ENCODE measurements at places on chromosomes 4 and X.

DNA sequence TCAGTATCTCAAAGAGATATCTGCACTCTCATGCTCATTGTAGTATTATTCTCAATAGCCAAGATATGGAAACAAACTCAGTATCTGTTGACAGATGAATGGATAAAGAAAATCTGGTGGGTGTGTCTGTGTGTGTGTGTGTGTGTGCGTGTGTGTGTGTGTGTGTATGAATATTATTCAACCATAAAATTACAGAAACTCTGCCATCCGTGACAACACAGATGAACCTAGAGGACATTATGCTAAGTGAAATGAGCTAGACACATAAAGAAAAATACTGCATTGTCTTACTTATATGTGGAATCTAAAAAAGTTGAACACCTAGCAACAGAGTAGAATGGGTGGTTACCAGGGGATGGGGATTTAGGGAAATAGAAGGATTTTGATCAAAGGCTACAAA lies 13.2 kb downstream of the XKRX start:
- DNase-seq, result no peak

DNA sequence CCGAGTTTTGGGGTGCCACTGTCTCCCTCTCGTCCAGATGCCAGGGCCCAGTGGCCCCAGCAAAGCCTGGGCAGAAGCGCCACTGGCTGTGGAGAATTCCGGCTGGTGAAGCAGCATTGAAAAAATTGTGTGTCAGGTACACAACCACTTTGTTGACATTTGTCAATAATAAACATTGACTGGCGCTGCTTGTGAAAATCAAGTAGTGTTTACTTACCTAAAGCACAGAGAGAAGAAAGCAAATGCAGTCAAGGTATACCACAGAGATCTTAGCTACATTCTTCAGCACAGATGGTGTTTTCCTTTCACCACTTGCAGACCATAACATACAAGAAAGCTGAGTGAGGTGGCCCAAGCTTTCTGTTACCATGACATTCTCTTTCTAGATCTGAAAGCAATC lies 14.5 kb upstream of the SLC7A11 start:
- DNase-seq, result no peak

- DNase-seq, result no peak
Observed at GRCh38 chr4:184376126-184376838, 98.1 kb downstream of the IRF2 start.

DNA sequence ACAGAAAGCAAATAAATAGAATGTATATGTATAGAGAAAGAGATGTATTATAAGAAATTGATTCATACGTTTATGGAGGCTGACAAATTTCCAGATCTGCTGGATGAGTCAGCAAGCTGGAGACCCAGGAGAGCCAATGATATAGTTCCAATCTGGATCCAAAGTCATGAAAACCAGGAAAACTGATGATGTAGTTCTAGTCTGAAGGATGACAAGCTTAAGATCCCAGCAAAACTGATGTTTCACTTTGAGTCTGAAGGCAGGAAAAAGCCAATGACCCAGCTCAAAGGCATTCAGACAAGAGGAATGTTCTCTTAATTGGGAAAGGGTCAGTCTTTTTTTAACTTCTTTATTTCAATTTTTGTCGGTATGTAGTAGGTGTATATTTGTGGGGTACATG lies 102.6 kb downstream of the LHFPL1 start:
- peak; percentile 69 for DNase-seq

DNA sequence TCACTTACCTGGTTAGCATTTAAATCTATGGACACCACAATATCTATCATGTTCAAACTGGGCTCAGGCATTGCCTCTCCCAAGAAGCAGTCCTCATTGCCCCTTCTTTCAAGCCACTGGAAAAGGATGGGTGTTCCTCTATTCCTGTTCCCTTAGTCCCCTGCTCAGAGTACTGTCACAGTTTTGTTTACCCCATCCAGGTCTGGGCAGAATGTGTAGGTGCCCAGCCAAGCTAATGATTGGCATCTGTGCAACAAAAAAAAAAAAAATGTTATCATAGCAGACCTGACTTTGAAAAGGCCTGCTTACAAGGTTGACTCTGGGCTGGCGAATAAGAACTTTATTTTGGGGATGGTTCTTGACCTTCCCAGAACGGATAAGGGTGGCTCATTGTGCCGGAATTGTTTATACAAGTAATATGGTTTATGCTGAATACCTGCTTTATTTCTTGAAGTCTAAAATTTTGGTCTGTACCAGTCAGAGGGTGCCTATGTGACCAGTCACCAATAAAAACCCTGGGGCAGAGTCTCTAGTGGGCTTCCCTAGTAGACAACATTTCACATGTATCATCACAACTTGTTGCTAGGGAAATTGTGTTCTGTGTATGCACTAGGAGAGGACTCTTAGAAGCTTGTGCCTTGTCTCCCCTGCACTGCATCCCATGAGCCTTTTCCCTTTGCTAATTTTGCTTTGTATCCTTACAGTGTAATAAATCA lies 47.9 kb downstream of the JADE3 start:
- no peak for DNase-seq
